ENCODE measurements at places on chromosomes 16 and 17.

DNA sequence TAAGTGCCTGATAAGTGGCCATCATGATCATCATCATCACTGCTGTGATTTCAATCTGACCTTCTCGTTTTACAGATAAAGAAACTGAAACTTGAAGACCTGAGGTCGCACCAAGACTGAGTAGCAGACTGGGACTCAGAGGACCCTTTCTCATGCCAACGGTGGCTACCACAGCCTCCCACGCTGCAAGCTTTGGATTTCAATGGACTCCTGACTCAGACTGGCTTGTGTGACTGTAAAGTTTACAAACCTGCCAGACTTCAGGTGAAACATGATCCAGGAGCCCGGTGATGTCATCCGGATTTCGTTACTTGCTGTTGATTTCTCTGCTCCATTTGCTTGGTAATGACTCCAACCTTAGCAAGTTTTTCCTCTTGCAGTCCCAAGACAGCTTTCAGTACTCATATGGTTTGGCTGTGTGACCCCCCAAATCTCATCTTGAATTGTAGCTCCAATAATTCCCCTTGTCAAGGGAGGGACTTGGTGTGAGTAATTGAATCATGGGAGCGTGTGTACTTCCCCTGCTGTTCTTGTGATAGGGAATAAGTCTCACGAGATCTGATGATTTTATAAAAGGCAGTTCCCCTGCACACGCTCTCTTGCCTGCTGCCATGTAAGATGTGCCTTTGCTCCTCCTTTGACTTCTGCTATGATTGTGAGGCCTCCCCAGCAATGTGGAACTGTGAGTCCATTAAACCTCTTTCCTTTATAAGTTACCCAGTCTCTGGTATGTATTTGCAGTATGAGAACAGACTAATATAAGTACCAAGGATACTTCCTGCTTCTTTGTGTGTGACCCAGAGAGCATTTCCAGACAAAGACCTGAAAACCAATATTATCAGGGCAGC is 26.7 kb upstream of the IRX6 start:
- no peak for DNase-seq

DNA sequence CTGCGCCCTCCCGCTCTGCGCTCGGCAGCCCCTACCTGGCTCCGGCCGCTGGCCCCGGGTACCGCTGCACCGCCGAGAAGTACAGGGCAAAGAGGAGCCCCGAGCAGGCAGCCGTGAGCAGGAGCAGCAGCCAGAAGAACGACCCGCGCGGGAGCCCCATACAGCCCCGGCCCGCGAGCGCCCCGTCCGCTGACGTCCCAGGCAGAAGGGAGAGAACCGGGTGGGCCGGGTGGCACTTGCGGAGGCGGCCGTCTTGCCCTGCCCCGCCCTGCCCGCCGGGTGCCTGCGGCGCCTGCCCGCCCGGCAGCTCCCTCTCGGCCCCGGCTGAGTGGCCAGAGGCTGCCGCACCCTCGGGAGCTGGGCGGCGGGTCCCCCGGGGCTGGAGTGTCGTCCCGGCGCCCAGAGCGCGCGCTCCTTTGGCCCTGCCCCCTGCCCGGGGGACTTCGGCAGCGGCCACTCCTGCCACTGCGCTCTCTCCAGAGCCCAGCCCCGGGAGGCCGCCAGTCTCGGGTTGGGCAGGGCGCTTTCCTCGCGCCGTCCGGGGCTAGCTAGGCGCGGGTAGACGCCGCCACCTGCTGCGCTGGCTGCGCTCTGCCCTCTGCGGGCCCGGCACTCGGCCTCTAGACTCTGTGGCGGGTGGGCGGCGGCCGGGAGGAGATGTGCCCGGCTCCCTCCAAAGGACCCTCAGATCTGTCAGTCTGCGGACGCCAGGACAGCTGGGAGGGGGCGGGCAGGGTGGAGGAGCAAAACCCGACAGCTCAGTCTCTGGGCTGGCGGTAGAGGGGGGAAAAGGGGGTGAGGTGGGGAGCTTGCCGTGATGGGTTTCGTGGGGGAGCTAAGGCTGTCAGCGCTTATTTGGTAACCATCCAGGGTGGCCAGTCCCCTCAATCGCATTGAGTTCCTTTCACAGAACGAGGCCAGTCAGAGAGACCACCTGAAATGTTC is at the start of gene ST6GALNAC2:
Gene ST6GALNAC2, minus strand, starts transcription at position 212 of the 945 bp plus-strand sequence. Its CDS starts 52 bp downstream, at position 160.
- peak; percentile 69 for DNase-seq

DNA sequence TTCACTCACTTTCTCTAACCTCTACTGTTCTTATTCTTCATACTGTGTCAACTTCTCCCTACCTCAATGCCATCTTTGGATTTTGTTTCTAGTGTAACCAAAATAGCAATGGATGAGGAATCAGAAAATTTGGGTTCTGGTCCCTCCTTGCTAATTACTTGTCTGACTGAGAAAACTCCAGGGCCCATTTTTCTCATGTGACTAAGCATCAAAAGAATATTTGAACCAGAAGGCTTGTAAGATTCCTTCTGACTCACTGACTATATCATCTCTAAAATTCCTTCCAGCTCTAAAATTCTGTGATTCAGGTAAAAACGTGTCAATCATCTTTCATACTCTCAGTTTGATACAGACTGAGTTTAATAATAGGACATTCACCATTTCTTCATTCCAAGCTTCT is 57.9 kb downstream of the BRIP1 start:
- peak; percentile 87 for DNase-seq

- DNase-seq = no peak
These were observed 409.6 kb downstream of the NPIPA8 start for GRCh38 chr16:17926866-17927399.

DNA sequence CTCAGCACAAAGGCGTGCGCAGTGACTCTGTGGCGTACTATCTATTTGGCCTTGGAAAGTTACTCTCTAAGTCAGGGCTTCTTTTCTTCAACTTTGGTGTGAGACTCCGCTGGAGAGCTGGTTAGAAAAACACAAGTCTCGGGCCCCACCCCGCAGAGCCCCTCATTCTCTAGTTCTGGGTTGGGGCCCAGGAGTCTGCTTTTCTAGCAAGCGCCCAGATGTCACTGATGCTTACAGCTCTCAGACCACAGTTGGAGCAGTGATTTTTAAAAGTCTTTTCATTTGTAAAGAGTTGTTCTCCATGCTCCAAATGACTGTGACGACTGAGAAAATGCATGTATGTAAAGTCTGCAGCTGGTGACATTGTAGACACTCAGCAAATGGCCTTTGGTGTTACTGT is 582.3 kb downstream of the WWOX start:
- DNase-seq = no peak

GRCh38 chr16:11621920-11622651 is 35.4 kb upstream of the LITAF start:
- DNase-seq = peak; percentile 56

DNA sequence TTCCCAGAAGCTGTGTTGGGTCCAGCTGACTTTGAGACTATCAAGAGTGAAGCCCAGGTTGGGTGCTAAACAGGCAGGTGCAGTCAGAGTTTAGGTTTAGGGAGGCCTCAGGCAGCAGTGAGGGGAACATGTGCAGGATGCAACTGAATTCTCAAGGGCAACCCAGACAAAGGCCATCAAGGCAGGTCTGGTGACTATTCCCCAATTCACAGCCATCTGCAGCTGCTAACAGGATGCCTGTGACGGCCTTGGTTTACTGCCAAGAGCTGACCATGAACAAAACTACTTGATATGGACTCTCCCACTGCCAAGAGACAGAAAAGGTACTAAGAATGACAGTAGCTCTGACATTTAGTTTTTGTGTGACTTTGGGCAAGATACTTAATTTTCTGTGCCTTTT is 45.2 kb upstream of the BCAR1 start:
- peak; percentile 26 for DNase-seq

- no peak for DNase-seq
These were observed 32.6 kb upstream of the PIRT start for GRCh38 chr17:10870336-10871050.

DNA sequence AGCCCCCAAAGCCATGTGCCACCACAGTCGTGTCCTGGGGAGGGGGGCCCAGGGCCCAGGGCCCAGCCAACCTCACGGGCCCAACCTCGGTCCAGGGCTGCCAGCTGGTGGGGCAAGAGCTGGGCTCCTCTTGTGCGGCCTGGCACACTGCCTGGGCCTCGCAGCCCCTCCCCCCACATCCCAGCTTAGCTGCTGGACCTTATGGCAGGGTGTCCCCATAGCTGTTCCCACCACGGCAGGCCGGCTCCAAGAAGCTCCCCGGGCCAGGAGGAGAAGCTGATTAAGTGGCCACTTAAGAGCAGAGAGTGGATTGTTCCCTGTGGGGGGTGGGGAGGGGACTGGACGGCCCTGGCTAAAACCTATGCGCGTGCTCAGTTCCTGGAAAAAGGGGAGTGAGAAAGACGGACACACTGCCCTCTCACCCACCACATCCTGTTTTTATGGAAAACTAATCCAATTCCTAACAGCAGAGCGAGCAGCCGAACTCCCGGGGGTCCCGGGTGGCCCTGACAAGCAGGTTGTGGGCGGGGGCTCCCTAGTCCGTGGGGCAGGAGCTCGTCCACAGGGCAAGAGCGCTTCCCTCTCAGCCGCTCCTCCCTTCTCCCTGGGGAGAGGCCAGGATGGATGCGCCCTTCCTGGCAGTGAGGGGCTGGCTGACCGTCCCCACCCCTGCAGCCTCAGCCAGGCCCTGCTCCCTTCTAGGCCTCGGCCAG is 16.8 kb downstream of the PIEZO1 start:
- peak; percentile 49 for DNase-seq

All from GM23248 (cell line).